Left ventricle myocardium superior (tissue), 1 donor: ENCODE measurements at places on chromosomes 16 and 17.

GRCh38 chr17:1783834-1784611 is 22.2 kb downstream of the SERPINF1 start:
- DNase-seq, result peak; percentile 82

DNA sequence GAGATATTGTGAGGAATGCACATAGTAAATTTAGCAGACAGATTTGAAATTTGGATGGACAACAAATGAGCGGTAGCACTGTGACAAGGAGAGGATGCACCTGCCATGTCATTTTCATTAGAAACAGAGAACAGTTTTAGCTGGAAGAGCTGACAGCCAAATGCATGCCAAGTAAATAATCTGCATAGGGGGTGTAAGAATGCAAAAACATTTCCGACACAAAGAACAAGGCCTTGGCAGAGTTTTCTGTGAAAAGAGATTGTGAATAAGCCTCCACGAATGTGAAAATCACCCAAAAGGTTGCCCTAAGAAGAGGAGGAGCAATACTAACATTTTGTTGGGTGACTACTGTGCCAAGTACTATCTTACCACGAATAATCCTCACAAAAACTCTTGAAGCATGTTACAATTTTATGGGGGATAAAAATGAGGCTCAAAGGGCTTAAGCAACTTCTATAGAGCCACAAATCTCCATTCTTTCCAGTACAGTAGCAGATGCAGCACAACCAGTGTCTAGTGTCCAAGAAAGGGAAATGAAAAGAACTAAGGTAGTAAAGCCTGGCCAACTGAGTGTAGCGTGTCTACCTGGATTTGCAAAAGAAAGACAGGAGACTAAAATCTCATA is 28.3 kb downstream of the TMEM100 start:
- DNase-seq, result no peak

DNA sequence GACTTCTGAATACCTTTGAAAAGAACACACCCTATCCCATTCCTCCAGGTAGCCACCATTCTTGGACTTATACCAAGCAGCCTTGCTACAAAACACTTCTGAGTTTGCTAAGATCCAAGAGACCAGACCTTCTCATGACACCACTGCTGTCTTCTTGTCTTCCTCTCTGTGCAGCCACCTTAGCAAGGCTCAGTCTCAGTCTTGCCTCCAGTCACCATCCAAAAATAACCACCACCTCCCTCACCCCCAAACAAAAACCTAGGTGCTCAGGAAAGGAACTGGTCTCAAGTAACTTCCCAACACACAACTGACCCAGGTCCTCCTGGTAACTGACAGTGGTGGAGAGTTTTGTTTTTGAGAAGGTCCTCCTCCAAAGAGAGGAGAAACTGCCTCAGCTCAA is 90.9 kb upstream of the CORO6 start:
- DNase-seq, result no peak

DNA sequence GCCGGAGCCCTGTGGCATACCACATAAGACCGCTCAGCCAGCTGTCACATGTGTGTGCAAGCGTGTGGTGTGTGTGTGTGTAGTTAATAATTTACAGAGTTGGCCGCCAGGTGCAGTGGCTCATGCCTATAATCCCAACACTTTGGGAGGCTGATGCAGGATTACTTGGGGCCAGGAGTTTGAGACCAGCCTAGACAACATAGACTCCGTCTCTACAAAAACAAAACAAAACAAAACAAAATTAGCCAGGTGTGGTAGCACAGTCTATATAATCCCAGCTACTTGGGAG is 20.4 kb downstream of the SOCS1 start:
- DNase-seq, result no peak

GRCh38 chr16:31052114-31052513 is 18.8 kb downstream of the STX4 start:
- DNase-seq, result no peak

- DNase-seq, result no peak
Observed at GRCh38 chr17:61048376-61049106, 351.1 kb upstream of the TBX2 start.

DNA sequence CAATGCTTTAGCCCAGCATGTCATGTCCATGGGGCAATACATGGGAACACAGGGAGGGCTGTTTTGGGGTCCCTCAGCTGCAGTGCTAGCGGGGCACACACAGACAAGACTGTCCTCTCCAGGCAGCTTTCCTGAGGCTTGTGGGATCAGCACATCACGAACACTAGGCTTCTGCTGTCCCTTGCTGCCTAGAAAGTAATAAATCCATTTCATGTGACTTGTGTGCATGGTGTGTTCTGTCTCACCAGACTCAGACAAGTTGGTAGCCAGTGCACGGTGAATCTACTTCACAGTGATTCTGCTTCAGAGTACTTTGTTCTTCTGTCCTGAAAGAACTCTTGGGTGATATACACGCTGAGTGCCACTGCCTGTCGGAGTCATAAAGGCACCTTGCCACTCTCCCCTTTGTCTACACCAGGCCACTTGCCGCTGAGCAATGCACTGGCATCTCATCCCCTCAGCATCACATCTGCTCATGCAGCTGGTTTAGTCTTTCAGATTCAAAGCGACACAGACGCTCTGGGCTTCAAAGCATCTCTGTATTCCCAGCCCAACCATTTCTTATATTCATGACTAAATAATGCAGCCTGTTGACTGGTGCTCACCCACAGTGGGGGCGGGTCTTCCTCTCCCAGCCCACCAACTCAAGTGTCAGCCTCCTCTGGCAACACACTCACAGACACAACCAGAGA is 95.2 kb upstream of the COX10 start:
- DNase-seq, result no peak

DNA sequence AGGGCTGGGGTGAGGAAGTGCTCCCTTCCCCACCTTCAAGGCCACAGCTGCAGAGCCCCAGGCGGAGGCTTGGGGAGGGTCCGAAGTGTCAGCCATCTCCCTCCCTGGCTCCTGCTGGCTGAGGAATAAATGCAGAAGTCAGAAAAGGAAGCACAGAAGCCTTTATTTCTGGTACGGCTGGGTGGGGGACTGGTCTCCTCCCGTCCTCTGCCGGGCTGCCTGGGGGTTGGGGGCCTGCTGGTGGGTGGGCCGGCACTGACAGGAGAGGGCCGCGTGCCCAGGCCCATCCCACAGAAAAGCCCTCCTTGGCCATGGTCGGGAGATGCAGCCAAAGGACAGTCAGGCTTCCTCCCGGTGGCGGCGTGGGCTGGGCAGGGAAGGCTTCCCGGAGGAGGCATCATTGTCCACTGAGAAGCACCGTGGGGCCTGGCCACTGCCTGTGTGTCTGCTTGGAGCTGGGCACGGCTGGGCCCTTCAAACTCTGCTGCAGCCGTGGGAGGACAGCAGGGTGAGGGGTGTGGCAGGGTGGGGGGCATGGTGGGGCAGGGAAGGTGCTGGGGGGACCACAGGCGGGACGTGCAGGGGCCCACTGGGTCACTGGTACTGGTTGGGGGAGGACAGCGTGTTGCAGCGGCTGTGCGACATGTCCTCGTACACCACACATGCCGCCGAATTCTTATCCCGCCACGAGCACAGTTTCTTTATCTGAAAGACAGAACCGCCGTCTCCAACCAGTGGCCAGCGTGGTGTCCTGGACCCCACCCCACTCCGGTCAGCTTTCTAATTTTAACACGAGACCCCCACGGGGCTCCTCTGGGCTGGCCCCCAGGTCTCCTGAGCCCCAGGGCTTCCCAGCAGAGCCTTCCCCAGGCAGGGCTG is 2.4 kb downstream of the CD7 start:
- no peak for DNase-seq

GRCh38 chr16:67652578-67653127 is 7.4 kb downstream of the ACD start:
- no peak for DNase-seq

- DNase-seq, result no peak
Observed at GRCh38 chr17:78572239-78573205, 4.7 kb downstream of the DNAH17 start.

GRCh38 chr17:78555746-78556401 is 21.3 kb downstream of the DNAH17 start:
- DNase-seq, result no peak

- no peak for DNase-seq
Observed at GRCh38 chr17:30000755-30001257, 59.4 kb downstream of the EFCAB5 start.

GRCh38 chr17:291587-291986 is 61.0 kb downstream of the RPH3AL start:
- no peak for DNase-seq

DNA sequence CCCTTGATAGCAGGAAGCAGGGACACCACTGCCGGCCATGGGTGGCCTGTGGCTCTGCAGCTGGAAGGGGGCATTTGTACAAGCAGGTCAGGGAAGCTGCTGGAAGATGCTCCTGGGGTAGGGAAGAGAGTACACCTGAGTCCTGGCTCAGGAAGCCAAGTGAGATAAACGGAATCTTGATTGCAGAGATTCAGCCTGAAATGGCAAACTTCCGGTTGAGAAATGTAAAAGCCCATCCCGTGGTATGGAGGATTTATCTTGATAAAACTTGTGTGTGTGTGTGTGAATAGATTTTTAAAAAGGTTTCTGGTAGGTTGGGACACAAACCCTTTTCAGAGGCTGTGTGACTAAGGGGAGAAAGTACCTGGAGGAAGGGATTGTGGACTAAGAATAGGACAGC is 29.6 kb downstream of the C17orf100 start:
- DNase-seq, result no peak

DNA sequence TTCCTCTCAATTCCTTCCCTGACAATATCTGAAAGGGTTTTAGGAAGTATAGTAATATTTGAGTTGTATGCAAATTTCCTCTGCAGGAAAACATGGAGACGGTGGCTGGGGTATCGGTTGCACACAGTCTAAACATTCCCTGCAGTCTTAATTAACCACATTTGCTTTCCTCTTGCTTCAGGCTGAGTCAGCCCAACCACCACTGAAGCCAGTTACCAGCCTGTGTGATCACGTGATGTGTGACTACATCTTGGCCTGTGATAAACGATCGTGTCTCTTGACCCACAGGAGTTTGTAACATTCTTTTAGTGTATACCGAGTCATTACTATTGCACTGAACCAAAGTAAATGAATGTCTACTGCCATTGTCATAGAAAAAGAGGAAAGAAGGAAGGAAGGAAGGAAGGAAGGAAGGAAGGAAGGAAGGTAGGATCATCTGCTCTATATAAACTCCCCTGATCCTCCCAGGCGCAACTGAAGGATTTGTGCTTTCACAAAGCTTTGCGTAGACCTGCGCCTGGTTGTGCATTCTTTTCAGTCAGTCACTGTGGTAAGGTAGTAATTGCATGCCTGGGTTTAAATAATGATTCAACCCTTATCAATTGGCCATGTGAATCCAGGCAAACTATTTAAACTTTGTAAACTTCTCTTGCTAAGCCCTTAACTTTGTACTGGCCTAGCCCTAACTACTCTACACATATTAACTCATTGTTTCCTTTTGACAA is 280.6 kb upstream of the SALL1 start:
- DNase-seq, result no peak

GRCh38 chr16:79938575-79938974 is 338.0 kb upstream of the MAF start:
- DNase-seq, result no peak

GRCh38 chr16:65375651-65376050 is 253.8 kb upstream of the CDH11 start:
- no peak for DNase-seq

DNA sequence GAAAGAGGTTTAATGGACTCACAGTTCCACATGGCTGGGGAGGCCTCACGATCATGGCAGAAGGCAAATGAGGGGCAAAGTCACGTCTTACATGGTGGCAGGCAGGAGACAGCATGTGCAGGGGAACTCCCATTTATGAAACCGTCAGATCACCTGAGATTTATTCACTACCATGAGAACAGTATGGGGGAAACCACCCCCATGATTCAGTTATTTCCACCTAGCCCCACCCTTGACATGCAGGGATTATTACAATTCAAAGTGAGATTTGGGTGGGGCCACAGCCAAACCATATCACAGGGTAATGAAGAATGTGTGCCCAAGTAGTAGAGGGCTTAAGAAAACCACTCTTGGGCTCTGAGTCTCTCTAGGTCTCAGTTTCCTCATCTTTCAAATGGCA is 85.1 kb downstream of the PRKCB start:
- no peak for DNase-seq

DNA sequence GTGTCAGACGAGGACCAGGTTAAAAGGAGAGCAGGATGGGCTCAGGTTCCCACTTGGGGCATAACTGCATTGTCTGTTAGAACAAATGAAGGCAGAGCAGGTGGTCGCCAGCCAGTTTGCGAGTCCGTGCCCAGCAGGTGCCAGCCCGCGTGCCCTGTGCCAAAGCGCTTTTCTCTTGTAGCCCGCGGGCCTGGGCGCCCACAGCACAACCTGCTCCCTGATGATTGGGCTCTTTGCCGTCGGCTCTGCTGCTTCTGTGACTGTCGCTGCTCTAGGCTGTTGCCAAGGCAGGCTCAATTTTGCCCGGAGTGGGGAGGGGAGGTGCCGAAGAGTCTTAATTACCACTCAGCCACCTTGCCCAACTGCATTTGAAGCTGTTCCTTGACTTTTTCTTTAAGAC is 21.1 kb downstream of the KNOP1 start:
- DNase-seq, result no peak

- peak; percentile 13 for DNase-seq
Observed at GRCh38 chr16:29804020-29804419, 2.3 kb upstream of the MAZ start.

DNA sequence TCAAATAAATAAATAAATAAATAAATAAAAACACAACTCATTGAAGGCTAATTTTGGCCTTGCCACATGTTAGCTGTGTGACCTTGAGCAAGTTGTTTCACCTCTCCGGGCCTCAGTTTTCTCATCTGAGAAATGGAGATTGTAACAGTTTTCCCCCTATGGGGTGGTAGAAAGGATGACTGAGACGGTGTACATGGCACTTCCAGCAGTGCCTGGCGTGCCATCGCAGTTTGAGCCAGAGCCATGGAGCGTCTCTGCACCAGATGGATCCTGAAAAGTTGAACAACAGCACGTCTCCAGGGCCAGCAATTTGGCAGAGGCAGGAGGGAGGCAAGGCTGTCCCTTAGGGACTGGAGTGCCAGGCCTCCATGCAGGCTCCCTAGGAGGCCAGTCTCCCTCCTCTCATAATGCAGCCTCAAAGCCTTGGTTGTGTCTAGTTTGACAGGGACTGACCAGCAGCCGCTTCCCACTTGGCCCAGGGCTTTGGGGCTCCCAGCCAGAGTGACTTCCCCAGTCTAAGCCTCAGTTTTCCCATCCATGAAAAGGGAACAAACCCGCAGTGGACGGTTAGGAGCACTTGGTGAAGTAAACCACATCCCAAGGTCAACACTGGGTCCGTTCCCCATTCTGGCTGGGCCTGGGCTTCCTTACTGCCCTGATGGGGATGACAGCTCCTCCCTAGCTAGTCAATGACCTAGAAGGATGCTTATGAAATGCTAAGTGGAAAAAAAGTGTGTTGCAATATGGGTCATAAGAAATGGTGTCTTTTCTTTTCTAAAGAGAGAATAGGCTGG is 19.3 kb downstream of the SOCS1 start:
- DNase-seq, result no peak
